ENCODE measurements at places on chromosomes 2 and 18. TPM values are rescaled to one million over a fixed set of nuclear protein-coding genes. Genes with fewer than 3 reads are reported as not detected.
A peak's percentile ranks its signal among the peaks of the same experiment; 100 is the strongest.

DNA sequence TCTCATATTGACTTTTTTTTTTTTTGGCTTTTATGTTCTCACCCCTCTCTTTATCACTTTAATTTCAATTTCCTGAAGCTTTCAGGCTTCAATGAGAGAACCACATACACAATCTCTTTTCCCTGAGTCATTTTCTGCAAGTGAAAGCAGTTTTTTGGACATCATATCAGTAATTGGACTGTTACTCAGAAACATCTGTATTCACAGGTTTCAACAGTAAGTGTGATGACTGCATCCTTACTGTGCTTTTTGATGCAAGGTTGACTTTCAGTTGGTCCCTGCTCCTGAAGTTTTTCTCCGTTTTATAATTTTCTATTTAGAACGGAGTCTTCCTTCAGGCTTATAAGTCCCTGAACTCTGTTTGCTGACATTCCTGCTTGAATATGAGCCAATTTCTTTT is 70.5 kb upstream of the CCBE1 start:
- no peak for DNase-seq

- DNase-seq = peak; percentile 93
Measured at GRCh38 chr2:231604101-231604684, 11.5 kb downstream of the TEX44 start.

- no peak for DNase-seq
Measured at GRCh38 chr2:234166531-234166930, 116.0 kb downstream of the SPP2 start.

- DNase-seq = no peak
Measured at GRCh38 chr2:46257476-46257875, 39.7 kb upstream of the EPAS1 start.

GRCh38 chr2:47260971-47261370 is 105.9 kb upstream of the STPG4 start:
- no peak for DNase-seq

The TANC1 gene
- total RNA-seq = 34.7 TPM

The RAD51AP2 gene
- not detected for total RNA-seq

All from osteoblast (primary cell).